ENCODE measurements at places on chromosomes 3 and 15.

DNA sequence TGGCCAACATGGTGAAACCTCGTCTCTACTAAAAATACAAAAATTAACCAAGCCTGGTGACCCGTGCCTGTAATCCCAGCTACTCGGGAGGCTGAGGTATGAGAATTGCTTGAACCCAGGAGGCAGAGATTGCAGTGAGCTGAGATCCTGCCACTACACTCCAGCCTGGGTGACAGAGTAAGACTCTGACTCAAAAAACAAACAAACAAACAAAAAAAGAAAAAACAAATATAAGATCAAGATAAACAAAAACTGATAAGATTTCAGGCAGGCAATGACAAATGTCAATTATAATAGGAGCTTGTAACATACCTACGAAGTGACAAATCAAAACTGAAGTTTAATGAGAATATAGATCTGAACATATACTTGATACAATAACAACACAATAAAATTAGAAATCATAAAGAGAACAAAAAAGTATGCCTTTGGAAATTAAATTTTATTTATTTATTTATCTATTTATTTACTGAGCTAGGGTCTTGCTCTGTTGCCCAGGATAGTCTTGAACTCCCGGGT is 70.4 kb downstream of the FAIM start:
- DNase-seq = no peak

- DNase-seq = no peak
These were observed 57.4 kb downstream of the CDAN1 start for GRCh38 chr15:42679285-42680141.

- no peak for DNase-seq
These were observed 1.3 kb downstream of the KLF15 start for GRCh38 chr3:126355777-126356372.

DNA sequence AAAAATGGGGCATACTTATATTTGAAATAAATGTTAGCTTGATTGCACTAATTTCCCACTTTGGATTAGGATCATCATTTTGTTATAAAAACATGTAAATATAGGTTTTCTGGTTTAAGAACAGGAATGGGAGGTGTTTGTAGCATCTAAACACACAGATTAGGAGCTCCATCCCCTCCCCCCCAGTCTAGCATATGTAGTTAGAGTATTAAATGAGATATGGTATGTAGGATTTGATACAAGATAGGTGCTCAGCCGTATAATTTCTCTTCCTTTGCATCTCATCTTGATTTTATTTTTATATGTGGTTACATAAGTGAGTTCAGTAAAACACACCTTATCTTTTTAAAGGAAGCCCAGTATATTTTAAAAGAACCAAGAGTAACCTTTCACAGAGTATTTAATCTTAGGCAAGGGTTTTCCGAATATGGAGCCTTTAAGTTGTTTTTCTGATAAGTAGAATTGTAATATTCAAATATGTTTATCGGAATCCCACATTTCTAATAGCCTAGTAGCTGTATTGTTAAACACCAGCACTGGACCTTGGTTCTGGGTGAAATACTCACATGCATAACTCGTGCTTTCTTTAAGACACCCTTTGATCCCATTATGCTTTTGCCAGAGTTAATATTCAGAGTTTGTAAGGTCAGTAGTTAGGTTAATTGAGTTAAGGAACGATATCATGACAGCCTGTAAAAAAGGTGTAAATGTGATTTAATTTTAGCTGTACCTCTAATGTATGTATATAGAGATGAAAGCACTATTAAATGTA is 2.3 kb downstream of the SLC25A36 start:
- DNase-seq = no peak

DNA sequence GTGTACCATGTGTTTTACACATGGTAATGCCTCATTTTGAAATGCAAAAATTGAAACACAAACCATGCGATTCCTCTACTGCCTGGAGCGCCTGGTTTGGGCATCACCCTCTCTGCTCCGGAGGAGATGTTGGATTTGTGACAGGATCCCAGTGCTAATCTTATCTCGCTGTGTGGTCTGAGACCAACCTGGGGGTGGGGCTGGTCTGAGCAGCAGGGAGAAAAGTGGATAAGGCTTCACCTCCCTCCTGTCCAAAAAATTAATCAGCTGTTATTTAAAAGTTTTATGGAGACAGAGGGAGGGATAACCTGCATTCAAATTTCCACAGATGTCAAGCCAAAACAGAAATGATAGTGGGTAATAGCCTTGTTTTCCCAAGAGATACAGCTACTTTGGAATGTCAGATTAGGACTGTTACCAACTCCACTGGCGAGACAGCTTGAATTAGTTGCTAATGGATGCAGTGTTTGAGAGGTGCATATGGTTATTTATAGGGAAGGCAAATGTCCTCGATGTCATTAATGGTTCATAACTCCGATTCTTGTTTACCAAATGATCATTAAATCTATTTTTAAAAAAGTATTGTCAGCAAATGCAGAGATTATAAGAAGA is 54.0 kb upstream of the SKOR1 start:
- DNase-seq = no peak

DNA sequence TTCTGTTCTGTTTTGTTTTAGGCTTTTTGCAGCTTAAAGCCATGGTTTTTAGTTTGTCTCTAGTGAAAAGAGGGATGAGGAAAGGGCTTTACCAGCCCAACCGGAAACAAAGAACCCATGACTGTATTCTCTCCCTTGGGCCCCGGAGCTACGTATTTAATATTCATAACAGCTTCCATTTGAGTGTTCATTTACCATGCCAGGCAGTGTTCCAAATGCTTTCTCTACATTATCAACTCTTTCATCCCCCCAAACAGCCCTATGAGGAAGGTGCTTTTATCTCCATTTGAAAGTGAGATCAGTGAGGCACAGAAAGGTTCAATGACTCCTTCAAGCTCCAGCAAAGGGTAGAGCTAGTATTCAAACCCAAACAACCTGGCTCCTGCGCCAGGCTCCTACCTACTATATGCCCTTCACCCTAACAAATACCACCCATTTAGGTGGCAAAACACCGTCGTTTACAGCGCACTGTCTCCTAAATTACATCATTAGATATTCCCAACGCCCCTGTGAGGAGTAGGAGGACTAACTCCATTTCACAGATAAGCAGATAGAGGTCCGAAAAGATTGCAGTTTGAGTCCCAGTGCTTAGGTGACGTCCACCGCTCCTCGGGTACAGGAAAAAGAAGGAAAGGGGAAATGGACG is 27.9 kb downstream of the GTPBP8 start:
- no peak for DNase-seq

DNA sequence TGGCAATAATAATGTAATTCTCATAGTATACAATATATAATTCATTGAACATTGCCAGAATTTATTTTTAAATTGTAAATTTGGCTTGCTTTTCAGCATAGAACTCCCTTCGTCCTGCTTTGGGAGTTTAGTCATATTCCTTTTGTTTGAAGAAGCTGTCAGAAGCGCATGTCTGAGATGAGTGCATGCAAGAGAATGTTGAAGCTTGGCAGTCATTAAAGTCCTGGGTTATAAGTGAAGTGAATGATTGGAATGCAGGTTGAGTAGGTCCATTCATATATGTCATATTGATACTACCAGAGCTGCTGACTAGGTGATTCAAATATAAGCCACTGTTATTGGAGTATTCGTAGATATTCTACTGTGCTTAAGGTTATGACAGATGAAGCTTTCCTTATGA is 243.6 kb upstream of the MDFIC2 start:
- DNase-seq = no peak

GRCh38 chr3:17542591-17542990 is 199.8 kb downstream of the TBC1D5 start:
- no peak for DNase-seq

DNA sequence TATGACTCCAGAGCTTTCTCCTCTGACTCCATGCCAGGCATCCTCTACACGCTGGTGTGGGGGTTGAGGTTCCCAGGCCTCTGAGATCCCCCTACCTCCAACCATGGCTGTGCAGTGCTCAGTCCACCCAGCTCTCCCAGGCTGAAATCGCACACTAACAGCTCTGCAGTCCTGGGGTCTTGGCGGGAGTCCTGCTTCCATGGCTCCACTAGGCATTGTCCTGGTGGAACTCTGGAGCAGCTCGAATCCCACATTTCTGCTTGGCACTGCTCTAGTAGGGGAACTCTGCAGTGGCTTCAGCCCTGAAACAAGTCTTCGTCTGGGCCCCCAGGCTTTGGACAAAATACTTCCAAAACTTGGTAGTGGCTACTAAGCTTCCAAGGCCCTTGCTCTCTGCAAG is 50.7 kb downstream of the ROPN1B start:
- no peak for DNase-seq

GRCh38 chr15:60523056-60523455 is 44.1 kb upstream of the ICE2 start:
- no peak for DNase-seq

- no peak for DNase-seq
These were observed 139.7 kb upstream of the HES1 start for GRCh38 chr3:193996221-193996620.

- no peak for DNase-seq
These were observed 42.9 kb upstream of the ASB14 start for GRCh38 chr3:57335283-57335938.

- no peak for DNase-seq
These were observed 32.3 kb upstream of the CYP11A1 start for GRCh38 chr15:74399511-74400312.

Measured in CD4-positive, alpha-beta memory T cell (primary cell).